ENCODE measurements at places on chromosomes 1 and 21.

GRCh38 chr1:73044241-73045036 is 762.1 kb upstream of the NEGR1 start:
- DNase-seq: no peak

- peak; percentile 27 for DNase-seq
Measured at GRCh38 chr1:224380003-224380402, 23.3 kb downstream of the CNIH4 start.

DNA sequence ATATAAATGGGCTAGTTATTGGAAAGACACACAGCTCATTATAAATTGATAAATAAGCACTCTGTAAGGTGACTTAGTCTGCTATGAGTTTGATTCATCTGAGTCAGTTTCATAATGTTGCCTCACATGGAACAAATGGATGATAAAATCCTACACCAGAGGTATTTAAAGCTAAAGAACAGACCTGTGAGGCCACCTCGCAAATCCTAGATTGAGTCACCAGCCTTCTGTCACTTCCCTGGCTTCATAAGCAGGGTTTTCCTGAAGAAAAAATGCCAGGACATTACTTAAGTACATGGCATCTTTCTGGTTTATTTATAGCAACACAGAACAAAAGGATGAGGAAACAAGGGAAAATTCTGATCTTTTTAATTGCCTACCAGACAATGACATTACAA is 18.4 kb downstream of the CD2 start:
- no peak for DNase-seq

GRCh38 chr1:25517476-25518394 is 25.7 kb upstream of the LDLRAP1 start:
- DNase-seq: no peak

DNA sequence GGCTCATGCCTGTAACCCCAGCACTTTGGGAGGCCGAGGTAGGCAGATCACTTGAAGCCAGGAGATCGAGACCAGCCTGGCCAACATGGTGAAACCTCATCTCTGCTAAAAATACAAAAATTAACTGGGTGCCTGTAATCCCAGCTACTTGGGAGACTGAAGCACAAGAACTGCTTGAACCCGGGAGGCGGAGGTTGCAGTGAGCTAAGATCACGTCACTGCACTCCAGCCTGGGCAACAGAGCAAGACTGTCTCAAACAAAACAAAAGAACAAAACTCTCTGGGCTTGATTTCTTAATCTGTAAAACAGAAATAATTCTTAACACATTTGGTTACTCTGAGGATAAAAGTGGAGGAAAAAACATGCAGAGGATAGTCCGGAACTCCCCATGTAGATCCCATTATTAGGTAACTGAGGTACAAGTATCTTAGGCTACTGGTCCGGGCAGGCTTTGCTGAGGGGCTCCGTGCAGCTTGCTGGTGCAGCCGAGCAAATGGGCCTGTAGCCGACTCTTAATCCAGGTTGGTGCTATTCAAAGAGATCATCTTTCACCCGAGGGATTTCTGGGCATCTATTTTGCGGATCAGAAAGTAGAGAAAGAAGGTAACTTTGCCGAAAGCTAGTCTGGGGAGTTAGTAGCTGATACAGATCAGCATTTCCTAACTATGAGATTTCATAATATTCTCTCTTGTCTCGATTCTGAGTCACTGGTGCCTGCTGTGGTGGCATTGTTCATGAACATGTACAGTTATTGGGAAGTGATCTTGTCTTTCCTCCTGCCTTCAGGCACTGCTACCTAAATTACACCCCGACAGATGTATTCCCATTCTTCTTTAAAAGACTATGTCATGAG is 56.8 kb downstream of the NFIA start:
- DNase-seq: no peak

- DNase-seq: no peak
Measured at GRCh38 chr1:205172729-205173366, 38.7 kb downstream of the DSTYK start.

DNA sequence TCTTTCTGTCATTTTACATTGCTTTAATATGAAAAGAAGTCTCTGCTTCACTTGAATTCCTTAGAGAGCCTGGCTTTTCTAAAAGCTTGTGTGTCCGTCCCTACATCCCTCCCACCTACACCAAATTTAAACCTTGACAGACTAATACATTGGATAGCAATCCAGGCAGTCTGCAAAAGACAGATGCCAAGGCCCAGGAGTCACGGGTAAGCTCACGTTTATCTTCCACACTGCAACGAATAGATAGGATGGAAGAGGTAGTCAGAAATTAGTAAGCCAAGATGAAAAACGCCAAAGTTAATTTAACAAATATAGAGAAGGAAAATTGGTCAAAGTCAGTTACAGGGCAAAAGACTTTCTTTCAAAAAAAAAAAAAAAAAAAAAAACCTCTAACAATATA is 338.1 kb downstream of the SMYD3 start:
- no peak for DNase-seq

DNA sequence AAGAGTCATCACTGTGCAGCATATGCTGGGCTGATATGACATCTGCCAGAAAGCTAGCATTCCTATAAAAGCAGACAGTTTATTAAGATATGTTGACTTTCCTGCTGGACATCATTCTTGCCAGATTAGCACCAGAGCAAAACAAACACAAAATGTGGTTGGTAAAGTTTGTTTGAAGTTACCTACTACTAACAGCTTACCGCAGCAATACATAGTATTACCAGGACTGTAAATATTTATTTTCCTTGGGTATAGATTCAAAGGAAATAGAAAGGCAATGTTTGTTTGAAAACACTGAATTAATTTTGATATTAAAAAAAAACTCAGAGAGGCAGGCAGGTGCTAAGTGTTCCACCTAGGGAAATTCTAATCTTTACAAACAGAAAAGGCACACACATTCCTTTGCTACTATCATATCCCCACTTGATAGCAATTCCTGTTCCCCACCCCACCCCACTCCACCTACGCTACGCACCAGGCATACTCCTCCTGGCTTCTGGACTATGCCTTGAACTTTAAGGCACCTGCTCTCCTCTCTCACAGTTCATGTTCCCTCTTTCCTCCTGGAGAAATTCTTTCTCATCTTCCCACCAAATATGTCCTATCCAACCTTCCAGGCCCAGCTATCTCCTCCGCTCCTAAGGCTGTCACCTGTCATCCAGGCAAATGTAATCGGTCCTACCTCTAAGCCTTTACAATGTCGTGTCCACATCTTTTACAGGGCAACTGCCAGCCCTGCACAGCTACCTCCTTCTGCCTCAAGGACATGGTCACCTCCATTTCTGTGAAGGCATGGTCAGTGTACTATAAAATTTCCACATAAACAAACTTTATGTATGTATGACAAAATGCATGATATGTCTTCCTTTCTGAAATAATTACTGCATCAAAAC is 34.7 kb downstream of the PTPN14 start:
- no peak for DNase-seq
